Endothelial cell of umbilical vein (primary cell): ENCODE measurements at places on chromosomes 1 and 21. TPM values are rescaled to one million over a fixed set of nuclear protein-coding genes. Genes with fewer than 3 reads are reported as not detected.

DNA sequence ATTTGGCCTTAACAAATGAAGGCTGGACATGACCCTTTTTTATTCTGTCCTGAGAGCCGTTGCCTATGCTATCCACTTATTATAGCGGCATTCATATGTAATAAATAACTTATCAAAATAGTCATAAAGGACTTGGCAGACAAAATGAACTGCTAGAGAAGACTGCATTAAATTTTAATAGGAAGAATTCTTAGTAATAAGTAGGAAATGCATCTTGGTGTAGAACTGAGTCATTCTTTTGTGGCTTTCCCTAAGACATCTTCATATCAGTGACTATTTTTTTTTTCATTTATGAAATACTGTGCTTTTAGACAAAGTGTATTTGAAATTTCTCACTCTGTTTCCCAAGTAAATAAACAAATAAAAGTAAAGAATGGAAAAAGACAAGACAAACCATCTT, 45.6 kb downstream of the PBX1 start:
- no peak for DNase-seq

- no peak for DNase-seq
These were observed 22.6 kb upstream of the TNFRSF1B start for GRCh38 chr1:12144236-12144635.

GRCh38 chr1:34126486-34126885, 38.5 kb downstream of the CSMD2 start:
- DNase-seq: no peak

Gene TYW3
- polyA plus RNA-seq: 5.3 and 8.5 TPM in 2 replicates

GRCh38 chr1:47180603-47181094, 9.2 kb downstream of the PDZK1IP1 start:
- no peak for DNase-seq

GRCh38 chr1:201506557-201507359, at the start of gene CSRP1:
Gene CSRP1, minus strand, starts transcription at chr1:201507123. Its CDS starts 10,820 bp downstream, at chr1:201496303.
- DNase-seq: peak; percentile 74

DNA sequence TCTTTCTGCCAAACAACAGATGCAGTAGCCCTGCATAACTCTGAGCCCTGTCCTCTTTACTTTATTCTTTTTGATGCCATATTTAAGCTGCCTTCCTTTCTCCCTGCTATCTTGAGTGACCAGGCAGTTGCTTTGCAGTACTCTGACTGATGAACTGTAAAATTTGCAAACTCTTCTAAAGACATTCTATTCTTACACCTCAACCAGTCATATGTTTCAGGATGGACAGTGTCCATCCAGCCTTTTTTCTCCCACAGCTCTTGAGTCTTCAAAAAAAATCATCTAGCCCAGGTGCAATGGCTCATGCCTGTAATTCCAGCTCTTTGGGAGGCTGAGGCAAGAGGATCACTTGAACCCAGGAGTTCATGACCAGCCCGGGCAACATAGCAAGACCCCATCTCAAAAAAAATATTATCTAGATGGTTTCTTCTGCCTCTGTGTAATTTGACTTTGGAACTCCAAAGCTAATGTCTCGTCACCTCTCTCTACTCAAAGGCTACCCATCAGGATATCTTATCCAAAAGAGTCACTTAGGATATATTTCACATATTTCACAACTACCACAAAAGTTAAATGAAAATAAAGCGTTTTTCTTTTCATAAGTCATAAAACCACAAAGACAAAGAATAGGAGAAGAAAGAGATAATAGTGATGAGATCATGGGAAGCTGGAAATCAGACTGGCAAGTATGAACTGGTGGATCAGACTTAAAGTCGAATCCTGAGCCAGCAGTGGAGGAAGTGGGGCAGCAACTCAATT, 54.6 kb upstream of the IPO9 start:
- DNase-seq: no peak

Gene RGS13
- polyA plus RNA-seq: not detected in 2 replicates

GRCh38 chr1:53077599-53077965, 15.6 kb downstream of the PODN start:
- no peak for DNase-seq

Gene PALMD
- polyA plus RNA-seq: 40.2 and 52.6 TPM in 2 replicates

Gene RUNX1
- polyA plus RNA-seq: 4.6 and 5.1 TPM in 2 replicates

DNA sequence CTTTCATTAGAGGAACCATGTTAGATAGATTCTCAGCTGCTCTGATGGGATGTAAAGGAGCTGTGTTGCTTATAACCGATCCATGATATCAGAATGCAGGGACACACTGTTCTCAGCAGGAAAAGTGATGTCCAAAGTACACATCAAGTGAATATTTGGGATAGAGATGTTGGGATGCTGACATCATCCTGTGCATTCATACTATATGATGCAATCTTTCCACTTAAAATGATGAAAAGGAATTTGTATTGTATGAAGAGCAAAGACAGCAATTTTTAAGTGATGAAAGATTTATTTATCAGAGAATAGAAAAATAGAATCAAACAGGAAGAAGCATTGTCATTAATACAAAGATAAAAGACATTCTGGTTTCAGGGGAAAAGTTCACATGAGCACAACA, 110.1 kb downstream of the ERG start:
- peak; percentile 55 for DNase-seq

DNA sequence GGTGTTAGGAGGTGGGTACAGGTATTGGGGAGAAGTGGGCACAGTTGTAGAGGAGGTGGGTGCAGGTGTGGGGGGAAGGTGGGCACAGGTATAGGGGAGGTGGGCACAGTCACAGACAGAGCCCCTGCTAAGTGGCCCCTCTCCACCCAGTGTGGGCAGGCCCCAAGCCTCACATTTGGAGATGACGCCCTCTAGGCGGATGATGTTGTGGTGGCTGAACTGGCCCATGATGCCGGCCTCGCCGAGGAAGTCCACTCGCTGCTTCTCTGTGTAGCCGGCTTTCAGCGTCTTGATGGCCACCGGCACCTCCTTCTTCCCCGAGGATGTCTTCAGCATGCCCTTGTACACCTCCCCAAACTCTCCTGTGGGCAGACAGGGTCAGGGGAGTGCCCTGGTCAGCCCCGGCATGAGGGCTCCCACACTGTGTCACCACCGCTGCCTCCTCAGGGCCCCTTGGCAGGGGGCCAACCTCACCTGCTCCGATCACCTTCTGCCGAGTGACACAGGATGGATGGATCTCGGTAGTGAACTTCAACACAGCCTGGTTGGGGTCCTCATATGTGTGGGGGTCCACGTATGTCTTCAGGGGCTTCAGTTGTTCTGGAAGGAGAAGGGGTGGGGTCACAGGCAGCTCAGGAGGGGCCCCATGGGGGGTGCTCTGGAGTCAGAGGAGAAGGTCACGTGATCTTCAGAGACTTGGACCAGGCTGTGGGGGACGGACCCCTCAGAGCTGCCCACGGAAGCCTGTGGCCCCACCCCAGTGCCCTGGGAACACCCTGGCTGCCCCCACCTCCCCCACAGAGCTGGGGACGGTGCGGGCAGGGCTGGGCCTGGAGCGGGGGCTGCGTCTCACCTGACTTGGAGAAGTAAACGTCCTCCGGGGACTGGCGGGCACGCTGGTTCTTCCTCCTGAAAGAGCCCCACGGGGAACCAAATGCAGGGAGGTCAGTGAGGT, 22.6 kb downstream of the EPHA2 start:
- DNase-seq: no peak

Gene TRAPPC3
- polyA plus RNA-seq: 89.3 and 125 TPM in 2 replicates

- DNase-seq: no peak
These were observed 8.3 kb downstream of the CNIH3 start for GRCh38 chr1:224624432-224624831.

GRCh38 chr1:205259324-205259832, 31.6 kb downstream of the TMCC2 start:
- DNase-seq: no peak

Gene KLHDC9
- polyA plus RNA-seq: 2.6 and 3.2 TPM in 2 replicates

- DNase-seq: no peak
These were observed 13.1 kb upstream of the TTLL7 start for GRCh38 chr1:84012018-84012417.

GRCh38 chr1:74683656-74684055, 10.1 kb upstream of the ERICH3 start:
- no peak for DNase-seq

- DNase-seq: no peak
These were observed 190.5 kb downstream of the ZP4 start for GRCh38 chr1:237700181-237700580.

Gene IL6R
- polyA plus RNA-seq: 4.2 and 5.1 TPM in 2 replicates

GRCh38 chr1:169899519-169900217, 6.0 kb upstream of the SCYL3 start:
- no peak for DNase-seq

Gene CFAP141
- not detected in 2 replicates for polyA plus RNA-seq

DNA sequence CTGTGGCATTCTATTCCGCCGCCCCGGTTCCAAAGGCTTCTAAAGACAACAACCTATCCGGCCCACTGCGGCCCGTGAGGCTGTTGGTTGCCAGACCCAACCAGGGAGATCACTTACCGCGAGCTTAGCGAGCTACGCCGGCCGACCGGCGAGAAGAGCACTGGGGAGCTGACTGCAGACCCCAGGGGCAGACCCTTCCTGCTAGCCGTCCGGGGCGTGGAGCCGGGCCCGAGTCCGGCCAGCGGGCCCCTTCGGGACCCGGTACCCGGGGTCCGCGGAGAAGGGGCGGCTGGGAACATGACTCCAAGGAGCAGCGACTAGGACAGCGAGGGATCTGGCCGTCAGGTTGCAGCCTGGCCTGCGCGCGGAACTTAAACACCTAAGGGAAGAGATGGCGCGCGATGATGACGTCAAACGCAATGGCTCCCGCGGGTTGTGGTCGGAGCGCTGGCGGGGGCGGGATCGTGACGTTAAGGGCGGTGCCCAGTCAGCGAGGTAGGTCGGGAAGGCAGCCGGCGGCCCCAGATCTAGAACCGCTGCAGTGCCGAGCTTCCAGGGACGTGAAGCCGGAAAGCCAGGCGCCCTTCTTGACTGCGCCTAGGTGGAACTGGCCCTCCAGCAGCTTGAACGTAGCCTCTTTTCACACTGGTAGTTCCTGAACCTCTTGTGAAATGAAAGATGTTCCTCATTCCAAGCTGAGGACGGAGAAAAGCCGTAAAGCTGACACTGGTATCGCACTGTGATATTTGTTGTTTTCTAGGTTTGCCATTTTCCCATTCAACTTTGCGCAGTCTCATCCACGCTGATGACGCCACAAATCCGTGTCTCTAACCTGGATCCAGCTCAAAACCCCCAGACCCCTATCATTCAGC, at the start of gene NUP133:
NUP133 (minus strand) TSS at position 391 of the 872 bp plus-strand sequence; CDS start at position 299, 92 bp downstream.
- DNase-seq: peak; percentile 99

Gene LRRC42
- 21.8 and 25.3 TPM in 2 replicates for polyA plus RNA-seq

DNA sequence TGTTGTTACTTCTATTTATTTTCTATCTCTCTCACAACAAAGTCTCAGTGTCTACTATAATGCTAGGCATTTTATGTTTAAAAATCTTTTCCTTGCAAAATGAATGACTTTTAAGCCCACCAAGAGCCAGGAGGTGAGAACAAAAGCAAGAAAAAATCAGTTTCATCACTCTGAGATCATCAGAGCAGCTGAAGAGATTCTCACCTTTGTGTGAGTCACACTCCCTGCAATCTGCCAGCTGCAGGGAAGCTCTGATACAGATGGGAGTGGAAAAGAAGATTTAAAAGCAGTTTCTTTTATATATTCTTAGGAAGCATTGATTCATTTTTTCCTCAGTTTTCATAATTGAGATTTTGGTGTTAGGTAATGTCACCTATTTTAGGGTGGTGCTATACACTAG, 107.6 kb downstream of the LHX9 start:
- no peak for DNase-seq

Gene CDC42
- 175 and 199 TPM in 2 replicates for polyA plus RNA-seq

DNA sequence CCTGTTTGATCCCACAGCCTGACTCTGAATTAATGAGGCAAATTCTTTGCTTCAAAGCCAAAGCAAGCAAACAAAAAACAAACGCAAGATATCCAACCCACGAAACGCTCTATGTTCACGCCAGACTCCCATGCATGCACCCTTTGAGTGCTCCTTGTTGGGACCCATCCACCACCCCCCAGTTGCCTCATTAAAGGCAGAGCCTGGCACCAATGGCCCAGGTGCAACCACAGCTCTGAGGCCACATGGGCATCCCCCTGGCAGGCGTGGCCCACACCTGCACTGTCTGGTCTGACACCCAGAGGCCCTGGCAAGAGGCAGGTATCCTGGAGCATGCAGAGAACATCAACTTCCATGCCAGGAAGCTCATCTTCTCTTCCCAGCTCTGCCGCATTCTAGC, 1.1 kb upstream of the PADI4 start:
- no peak for DNase-seq
